Right cardiac atrium (tissue), 5 donors: ENCODE measurements at places on chromosomes 6 and 20. TPM values are rescaled to one million over a fixed set of nuclear protein-coding genes. Genes with fewer than 3 reads are reported as not detected.

- DNase-seq, result no peak
Observed at GRCh38 chr6:43914272-43915147, 144.5 kb downstream of the VEGFA start.

The CCM2L gene
- polyA plus RNA-seq, result 10.3 TPM

DNA sequence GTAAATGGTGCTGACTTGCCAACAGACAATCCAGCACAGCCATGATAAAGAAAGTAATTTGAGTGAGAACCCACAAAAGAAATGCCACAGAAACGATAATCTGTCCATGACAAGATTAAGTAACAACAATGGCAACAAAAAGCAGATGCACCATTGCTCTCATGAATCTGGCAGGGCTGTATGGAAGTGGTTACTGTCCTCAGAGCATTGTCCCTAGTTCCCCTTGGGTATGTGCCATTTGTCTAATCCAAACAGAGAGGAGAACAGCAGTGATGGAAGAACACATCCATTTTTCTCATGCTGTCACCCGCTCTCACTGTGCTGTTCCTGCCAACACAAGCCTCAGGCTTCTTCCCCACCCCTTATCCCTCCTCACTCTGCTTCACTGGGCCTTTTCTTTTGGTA, 65.8 kb downstream of the REV3L start:
- peak; percentile 50 for DNase-seq

- DNase-seq, result no peak
Observed at GRCh38 chr6:157246771-157247484, 76.4 kb downstream of the TMEM242 start.

The IMPG1 gene
- polyA plus RNA-seq, result not detected

DNA sequence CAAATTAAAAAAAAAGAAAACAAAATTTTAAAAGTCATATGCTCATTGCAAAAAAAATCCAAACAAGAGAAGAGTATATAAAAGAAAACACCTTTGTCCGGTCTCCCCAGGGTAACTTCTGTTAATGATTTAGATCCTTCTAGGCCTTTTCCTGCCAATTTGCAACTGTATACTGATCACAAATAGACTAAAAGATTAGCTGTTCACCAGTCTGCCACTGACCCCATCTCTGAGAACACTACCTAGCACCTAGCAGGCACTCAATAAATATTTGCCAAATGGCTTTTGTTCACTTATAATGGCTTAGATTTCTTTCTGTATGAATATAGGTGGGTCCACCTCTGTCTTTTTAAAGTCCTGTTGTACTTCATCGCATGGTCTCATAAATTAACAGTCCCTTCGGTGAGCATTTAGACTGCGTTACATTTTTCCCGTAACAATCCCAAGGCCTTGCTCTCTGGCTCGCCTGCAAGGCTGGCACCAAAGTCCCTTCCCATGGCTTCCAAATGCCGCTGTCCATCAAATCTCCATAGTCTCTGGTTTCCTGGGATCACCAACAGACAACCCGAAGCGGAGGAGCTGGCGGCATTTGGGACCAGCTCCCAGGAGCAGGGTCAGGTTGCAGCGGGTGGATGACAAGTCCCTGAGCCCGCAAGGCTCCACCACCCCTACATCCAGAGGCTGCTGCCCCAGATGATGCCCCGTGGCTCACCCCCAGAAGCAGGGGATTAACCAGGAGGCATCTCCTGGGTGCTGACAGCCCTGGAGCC, 11.8 kb downstream of the JPH2 start:
- DNase-seq, result no peak

GRCh38 chr6:53929821-53930120, 135.0 kb downstream of the LRRC1 start:
- no peak for DNase-seq

The F13A1 gene
- 9.4 TPM for polyA plus RNA-seq

The SCRT2 gene
- polyA plus RNA-seq, result not detected

GRCh38 chr20:10547276-10548114, 112.4 kb downstream of the SLX4IP start:
- no peak for DNase-seq

GRCh38 chr6:98946879-98947410, 801 bp downstream of the FBXL4 start:
- DNase-seq, result peak; percentile 15

- DNase-seq, result no peak
Observed at GRCh38 chr20:56928007-56928406, 298.9 kb downstream of the TFAP2C start.

- no peak for DNase-seq
Observed at GRCh38 chr6:78832091-78832808, 35.1 kb upstream of the IRAK1BP1 start.

DNA sequence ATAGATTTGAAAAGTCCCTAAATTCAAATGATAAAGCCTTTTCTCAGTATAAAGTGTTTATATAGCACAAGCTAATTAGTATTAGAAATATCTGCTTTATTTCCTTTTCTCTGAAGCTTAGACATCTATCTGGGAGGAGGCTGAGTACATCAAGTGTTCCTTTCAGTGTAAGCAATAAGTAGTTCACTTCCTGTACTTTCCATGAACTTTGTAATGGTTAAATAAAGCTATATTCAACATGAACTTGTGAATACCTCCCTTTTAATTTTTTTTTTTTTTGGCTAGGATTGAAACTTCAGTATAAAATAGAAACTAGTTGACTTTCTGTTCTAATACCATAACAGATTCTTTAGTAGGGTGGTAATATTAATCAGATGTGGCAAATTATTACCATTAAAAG, 190.9 kb downstream of the CENPW start:
- DNase-seq, result no peak

The TGM6 gene
- polyA plus RNA-seq, result not detected

The SLC22A16 gene
- polyA plus RNA-seq, result not detected

DNA sequence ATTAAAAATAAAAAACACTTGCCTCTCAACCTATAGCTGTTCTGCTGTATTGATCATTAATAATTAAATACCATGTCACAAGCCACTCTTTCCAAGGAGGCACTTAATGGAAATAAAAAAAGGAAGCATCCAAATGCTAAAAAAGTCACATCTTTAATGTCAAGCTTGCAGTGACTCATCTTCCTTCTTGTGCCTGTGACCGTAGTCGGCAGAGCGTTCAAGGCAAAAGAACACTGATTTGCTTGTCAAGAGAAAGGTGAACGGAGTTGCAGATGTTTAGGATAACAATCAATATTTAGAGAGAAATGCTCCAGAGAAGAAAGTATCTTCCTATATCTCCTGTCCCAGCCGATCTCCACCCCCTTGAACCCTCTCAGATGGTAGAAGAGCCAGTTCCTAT, 341.0 kb upstream of the OPRM1 start:
- DNase-seq, result no peak

The BNIP5 gene
- 0.02 TPM for polyA plus RNA-seq

The SLC17A9 gene
- polyA plus RNA-seq, result 3.1 TPM

The CDK5RAP1 gene
- 26.0 TPM for polyA plus RNA-seq

DNA sequence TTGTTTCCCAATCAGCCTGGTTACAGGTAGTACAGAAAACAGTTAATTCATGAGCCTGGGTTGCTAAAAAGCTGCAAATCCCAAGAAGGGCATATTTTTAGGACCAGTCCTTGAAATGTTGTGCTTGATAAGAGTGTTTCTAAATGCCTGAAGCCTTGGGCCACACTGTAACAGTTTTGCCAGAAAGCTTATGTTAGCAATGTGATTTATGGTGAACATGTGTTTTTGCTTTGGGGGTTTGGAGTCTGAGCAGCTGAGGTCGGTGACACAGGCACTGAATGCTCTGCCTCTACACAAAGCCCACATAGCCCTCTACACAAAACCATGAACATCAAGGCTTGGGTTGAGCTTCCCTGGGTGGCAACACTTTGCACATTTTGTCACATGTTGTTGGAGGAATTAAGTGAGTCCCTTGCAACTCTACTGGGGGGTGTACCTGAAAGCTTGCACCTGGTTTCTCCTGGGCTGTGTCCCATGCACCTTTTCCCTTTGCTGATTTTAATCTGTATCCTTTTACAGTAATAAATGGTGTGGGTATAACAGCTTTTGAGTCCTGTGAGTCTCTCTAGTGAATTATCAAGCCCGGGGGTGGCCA, 22.2 kb downstream of the AHI1 start:
- DNase-seq, result no peak

- peak; percentile 32 for DNase-seq
Observed at GRCh38 chr6:159943101-159943632, 25.7 kb upstream of the IGF2R start.

DNA sequence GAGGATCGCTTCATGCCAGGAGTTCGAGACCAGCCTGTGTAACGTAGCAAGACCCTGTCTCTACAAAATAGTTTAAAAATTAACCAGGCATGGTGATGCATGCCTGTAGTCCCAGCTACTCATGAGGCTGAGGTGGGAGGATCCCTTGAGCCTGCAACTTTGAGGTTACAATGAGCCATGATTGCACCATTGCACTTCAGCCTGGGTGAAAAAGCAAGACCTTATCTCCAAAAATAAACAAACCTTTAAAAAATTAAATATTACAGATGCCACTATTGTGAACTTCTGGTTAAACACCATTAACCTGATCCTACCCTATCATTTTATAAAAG, 116.8 kb downstream of the ARHGAP18 start:
- DNase-seq, result no peak

The LY6G5B gene
- 4.6 TPM for polyA plus RNA-seq

The GABRR1 gene
- polyA plus RNA-seq, result not detected

The RIOK1 gene
- polyA plus RNA-seq, result 7.7 TPM

- no peak for DNase-seq
Observed at GRCh38 chr20:14470977-14471661, 133.7 kb upstream of the FLRT3 start.

The HEY2 gene
- polyA plus RNA-seq, result 3.1 TPM

The AHCY gene
- 64.3 TPM for polyA plus RNA-seq

DNA sequence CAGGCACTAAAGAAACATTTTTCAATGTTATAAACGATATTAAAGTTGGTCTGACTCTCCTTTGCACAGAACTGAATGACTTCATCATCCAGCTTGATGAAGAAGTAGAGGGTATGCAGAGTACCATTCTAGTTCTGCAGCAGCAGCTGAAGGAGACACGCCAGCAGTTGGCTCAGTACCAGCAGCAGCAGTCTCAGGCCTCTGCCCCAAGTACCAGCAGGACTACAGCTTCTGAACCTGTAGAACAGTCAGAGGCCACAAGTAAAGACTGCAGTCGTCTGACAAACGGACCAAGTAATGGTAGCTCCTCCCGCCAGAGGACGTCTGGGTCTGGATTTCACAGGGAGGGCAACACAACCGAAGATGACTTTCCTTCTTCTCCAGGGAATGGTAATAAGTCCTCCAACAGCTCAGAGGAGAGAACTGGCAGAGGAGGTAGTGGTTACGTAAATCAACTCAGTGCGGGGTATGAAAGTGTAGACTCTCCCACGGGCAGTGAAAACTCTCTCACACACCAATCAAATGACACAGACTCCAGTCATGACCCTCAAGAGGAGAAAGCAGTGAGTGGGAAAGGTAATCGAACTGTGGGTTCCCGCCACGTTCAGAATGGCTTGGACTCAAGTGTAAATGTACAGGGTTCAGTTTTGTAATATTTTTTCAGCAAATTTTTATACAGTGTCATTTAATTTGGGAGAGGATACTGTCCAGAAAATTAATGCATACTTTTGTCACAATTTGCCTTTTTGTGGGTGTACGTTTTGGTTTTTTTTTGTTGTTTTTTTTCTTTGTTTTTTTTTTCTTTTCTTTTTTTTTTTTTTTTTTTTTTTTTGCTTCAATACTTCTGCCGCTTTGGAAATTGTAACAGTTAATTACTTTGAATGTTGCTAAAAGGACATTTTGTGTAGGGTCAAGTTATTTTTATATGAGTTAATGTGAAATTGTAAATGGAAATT, 6.6 kb upstream of the ACAT2 start:
- no peak for DNase-seq

The NNAT gene
- polyA plus RNA-seq, result 1.2 TPM

The GPLD1 gene
- polyA plus RNA-seq, result 0.52 TPM

DNA sequence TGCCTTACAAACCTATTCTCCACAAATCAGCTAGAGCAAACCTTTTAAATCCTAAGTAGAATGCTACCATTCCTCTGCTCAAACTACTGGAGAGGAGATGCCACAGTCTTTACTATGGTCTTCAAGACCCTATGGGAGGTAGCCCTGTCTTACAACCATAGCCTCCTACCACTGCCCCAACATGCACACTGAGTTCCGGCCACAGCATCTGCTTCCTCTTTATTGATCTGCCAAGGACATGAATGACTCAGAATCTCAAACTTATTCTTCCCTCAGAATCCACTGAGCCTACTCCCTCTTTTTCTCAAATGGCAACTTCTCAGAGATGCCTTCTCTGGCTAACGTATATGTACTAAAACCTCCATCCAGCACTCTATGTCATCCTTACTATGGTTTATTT, 12.2 kb upstream of the ANKEF1 start:
- no peak for DNase-seq

DNA sequence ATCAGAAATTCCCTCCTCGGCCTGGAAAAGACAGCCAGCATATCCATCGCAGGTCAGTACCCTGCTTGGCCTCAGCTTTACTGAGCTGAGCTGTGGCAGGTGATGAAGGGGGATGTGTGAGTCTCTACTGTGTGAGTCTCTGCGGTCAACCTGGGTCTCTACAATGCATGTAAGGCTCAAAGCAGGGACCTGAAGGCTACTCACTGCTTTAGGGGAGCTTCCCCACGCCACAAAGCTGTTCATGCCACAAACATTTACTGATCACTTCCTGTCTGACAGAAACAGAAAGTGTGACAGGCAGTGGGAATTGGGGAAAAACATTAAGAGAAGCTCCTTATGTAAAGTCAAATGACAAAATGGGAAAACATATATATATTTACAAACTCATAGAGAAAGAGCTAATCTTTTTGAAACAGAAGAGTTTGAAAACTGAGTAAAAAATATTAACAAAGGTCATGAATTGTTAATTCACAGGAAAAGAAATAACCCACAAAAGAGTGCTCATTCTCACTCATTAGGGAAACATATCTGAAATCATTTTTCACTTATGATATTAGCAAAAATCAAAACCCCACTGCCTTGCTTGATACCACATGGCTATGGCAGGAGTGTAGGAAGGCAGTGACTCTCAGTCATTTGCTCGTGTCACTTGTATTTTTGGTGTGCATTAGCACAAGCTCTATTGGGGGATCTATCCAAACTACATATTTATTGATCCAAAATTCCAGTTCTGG, 5.8 kb downstream of the BTN3A3 start:
- no peak for DNase-seq

GRCh38 chr6:10237298-10238038, 177.4 kb downstream of the TFAP2A start:
- no peak for DNase-seq

GRCh38 chr6:15230827-15231226, 15.0 kb upstream of the JARID2 start:
- DNase-seq, result no peak

DNA sequence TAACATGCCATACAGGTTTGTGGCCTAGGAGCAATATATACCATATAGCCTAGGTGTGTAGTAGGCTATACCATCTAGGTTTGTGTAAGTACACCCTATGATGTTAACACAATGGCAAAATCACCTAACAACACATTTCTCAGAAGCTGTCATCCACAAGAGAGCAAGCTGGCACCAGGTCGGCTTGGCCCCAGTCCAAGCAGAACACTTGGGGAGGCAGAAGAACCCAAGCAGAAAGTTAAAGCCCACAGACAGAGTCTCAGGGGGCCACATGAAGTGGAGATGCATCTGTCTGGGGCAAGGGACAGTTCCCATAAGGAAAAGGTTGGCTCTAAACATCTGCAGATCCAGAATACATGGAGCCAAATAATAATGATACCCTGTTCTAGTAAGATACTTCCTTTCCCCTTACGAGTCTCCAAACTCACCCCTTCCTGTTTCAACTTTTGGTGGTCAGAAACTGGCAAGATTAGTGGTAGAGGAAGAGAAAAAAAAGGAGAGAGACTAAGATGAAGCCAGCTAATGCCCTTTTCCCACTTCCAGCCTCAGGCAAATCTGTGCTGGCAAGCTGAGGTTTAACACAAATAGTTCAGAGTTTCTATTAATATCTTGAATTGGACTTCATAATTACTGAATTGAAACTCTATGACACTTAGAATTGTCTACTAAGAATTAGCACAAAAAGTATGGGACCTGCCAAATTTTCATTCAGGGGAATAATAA, 29.5 kb downstream of the TCF21 start:
- no peak for DNase-seq
